ENCODE measurements at places on chromosomes 4 and X.
A peak's percentile ranks its signal among the peaks of the same experiment; 100 is the strongest.

DNA sequence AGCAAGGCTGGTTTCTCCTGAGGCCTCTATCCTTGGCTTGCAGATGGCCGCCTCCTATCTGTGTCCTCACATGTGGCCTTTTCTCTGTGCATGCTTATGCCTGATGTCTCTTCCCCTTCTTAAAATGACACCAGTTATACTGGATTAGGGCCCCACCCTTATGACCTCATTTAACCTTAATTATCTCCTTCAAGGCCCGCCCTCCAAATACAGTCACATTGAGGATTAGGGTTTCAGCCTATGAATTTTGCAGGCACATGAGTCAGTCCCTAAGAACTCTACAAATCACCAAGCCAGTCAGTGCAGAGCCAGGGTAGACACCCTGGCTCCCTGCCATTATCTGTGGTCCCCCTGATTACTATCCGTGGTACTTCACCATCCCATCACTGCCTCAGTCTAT is 51.6 kb downstream of the MAML3 start:
- no peak for DNase-seq

- DNase-seq, result no peak
Observed at GRCh38 chr4:168183717-168184571, 91.6 kb downstream of the ANXA10 start.

DNA sequence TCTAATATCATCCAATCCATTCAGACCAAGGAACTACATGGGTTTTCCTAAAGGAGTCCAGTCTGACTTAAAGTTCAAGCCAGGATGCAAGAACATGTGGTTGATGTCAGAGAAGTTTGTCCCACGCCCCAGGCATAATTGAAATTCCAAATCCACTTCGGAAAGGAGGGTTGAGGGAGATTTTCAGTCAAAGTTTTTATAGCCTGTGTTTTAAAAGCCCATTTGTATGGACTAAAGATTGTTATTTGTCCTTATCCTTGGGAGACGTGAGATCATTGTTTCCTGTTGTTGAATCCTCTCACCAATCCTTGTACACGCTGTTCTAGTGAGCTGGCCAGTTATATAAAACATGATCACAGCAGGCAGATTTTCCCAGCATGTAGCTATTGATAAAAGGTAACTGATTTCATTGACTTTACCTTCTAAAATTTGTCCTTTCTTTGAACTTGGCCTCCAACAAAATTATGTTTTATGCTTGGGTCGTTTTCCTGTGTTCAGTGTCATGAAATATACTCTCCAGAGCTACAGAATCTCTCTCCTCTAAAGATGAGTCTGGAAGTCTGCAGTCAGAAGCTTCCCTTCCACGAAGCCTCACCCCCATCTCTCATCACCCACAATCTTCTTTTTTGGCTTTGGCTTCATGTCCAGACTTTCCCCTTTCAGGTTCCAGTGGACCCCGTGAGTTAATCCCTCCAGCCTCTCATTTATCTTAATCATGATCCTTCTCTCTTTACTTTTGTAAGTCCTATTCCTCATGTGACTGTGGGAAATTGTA is 92.9 kb downstream of the ATP10D start:
- DNase-seq, result no peak

DNA sequence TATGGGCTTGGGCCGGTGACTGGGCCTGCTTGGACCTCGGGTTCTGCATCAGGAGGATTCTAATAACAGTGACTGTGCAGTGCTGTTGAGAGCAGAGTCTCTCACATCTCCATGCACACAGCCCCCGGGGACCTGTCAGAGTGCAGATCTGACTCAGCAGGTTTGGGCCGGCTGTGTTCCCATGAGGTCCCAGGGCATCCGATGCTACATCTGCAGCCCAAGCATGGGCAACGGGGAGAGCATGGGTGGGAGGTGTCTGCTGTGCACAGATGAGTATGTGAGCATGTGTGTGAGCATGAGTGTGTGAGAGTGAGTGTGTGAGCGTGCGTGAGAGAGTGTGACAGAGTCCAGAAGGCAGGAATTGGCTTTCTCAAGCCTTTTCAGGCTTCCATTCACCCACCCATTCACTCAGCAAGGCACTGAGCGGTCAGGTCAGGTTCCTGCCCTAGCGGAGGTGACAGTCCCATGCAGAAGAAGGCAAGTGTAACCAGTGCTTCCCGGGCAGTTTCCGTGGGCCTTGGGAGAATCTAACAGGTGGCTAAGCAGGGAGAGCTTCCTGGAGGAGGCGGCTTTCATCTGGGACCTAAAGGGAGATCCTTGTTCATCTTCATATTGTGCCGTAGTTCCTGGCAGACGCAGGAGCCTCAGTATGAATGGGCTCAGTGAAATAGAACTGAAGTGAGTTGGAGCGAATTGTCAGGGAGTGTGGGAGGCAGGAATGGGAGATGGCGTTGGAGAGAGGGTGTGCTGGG is 62.6 kb downstream of the SORCS2 start:
- no peak for DNase-seq

GRCh38 chrX:119758731-119759247 is 401 bp downstream of the SOWAHD start:
- DNase-seq, result peak; percentile 11

DNA sequence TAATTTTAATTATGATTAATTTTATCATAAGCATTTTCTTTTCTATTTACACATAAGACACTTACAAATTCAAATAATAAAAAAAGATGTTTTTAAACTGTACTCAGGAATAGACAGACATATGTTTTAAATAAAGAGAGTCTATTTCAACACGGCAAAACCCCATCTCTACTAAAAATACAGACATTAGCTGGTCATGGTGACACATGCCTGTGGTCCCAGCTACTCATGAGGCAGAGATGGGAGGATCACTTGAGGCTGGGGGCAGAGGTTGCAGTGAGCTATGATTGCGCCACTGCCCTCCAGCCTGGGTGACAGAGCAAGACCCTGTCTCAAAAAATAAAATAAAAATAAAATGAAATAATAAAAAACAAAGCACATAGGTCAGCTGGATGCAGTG is 14.8 kb downstream of the FAM9B start:
- DNase-seq, result no peak

GRCh38 chr4:75038376-75038775 is 105.5 kb downstream of the PARM1 start:
- no peak for DNase-seq

- no peak for DNase-seq
Observed at GRCh38 chr4:112702892-112703291, 65.9 kb downstream of the LARP7 start.

GRCh38 chr4:25908491-25908901 is 5.5 kb upstream of the SMIM20 start:
- DNase-seq, result no peak

DNA sequence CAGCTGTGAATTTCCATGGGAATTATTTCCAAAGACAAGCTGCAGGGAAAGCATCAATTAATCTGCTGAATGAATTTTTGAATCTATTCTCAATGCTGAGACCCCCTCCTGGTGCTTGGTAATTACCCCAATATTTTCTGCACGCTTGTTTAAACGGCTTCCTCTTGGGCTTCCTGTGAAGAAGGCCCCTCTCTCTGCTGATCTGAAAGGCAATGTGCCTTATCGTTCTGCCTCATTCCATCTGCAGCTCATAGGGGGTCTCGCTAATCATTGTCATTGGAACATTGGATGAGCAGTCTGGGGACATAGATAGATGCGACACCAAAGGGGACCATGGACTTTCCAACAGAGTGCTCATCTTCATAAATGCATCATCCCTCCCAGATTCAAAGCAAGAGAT is 851.6 kb downstream of the PDHA2 start:
- no peak for DNase-seq

- no peak for DNase-seq
Observed at GRCh38 chrX:152154050-152154449, 15.7 kb upstream of the MAGEA10 start.

DNA sequence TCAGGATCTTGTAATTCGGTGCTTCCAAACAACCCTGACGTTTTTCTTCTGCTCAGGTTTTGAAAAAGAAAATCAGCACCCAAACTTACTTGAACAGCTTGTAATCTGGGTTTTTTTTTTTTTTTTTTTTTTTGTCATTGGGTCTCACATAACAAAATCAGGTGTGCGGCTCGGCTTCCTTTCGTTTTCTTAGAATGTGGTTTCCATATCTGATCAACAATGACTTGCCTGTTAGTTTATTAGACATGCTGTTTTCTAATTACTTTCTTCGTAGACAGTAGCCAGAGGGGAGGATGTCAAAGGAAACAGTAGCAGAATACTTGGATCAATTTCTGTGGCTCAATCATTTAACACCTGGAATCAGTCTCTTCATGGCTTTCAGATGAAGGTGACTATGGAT is 890 bp upstream of the FREM3 start:
- no peak for DNase-seq

DNA sequence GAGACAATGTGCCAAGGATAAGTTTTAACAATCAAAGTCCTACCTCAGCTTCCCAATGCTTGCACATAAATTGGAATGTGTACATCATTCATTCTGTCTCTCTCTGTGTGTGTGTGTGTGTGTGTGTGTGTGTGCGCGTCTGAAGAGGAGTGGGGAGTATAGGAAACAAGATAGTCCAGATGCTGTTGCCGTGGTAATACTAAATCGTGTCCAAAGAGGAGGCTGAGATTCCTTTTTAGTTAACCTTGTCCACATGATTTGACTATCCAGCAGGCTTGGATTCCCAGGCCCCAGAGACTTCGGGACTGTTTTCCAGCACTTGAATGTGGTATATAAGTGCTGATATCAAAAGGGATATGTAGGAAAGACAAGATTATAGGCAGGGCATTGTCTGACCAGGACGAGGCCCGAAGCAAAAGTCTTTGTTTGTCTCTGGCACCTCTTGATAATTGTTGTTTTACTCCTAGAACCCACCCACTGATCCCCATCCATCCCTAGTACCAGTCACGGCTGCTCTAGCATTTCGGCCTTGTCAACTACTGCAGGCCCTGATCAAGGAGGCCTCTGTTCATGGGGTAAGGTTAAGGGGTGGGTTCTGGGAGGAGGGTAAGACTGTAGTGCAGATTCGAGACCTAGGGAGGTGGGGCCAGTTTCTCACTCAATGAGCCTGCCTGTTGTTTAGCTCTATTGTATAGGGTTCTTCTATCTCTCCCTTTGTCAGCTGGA is 3.9 kb downstream of the PLP1 start:
- no peak for DNase-seq

DNA sequence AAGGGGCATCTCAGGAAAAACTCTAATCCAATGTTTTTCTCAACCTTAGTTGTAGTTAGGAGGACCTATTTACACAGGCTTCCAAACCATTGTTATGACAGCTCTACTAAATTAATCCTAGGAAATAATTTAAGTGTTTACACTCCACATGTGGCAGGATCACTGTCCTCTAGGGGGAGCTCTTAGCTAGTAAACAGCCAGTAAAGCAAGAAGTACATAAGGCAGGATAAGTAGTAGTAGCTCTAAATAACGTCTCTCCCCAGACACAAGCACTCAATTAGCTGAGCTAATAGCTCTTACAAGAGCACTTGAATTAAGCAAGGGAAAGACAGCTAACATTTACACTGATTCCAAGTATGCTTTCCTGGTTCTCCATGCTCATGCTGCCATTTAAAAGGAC is 37.3 kb downstream of the NUDT11 start:
- no peak for DNase-seq

DNA sequence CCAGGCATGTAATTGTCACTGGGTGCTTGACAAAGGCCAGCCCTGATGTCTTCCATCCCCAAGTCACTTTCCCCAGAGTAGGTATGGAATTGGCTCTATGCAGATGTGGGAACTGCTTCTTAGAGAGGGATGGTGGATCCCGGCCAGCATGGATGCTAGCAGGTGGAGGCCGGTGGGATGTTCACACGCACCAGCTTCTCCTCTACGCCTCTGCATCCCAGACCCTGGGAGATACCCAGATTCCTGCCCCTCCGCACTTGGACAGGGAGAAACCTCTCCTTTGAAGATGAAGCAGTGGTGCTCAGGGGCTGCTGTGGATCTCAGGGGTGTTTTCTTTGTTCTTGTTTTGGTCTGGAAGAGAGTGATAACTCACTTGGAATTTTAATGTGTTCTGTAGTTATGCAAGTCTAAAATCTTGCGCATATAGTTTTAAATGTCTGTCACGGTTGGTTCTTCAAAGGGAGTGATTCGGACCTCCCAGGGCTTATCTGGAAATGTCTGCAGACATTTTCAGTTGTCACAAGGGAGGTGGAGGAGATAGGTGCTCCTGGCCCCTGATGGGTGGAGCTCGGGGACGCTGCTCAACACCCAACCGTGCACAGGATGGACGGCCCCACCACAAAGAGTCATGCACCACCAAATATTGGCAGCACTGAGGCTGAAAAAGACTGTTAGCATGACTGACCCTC is 308.0 kb downstream of the DHRSX start:
- no peak for DNase-seq
